ENCODE measurements at places on chromosomes 1 and 21.

GRCh38 chr21:38957575-38958322 is 152.0 kb downstream of the ETS2 start:
- H3K36me3 ChIP-seq: no peaks in the 10 kb centered on the region
- DNase-seq: no peak
- peaks cover 7% of the 10 kb centered on the region for H3K27me3 ChIP-seq
- H3K4me3 ChIP-seq: no peak overlapping the region
- no peak overlapping the region for H3K27ac ChIP-seq

GRCh38 chr1:16464917-16465625 is 24.5 kb downstream of the NECAP2 start:
- H3K27me3 ChIP-seq: no peaks in the 10 kb centered on the region
- no peak overlapping the region for H3K27ac ChIP-seq
- no peaks in the 10 kb centered on the region for H3K4me1 ChIP-seq
- no peak for DNase-seq

- H3K4me1 ChIP-seq: peaks cover 7% of the 10 kb centered on the region
- no peak for DNase-seq
- peaks cover 4% of the 10 kb centered on the region for H3K36me3 ChIP-seq
- no peak overlapping the region for H3K27ac ChIP-seq
Measured at GRCh38 chr1:59410457-59410856, 113.6 kb downstream of the FGGY start.

- no peak for DNase-seq
- peaks cover 3% of the 10 kb centered on the region for H3K27me3 ChIP-seq
- H3K36me3 ChIP-seq: no peaks in the 10 kb centered on the region
- H3K4me1 ChIP-seq: no peaks in the 10 kb centered on the region
Measured at GRCh38 chr1:6951536-6951935, 166.3 kb downstream of the CAMTA1 start.

DNA sequence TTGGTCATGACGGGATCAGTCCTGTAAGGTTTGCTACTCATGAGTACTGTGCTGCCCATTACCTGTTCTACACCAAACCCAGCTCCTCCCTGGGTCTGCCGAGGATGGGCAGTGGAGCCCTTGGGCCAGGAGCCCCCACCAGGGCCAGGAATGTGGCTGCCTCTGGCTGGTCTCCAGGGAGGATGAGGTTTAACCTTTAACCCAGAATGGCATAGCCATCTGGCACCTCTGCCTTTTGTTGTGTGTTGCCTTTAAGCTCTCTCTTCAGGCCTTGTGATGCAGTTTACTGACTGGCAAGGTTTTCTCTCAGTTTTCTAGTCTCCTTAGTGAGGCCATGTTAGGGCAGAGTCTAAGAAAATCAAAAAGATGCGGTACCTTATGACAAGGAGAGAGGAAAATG is 38.6 kb downstream of the SIPA1L2 start:
- no peak overlapping the region for H3K27ac ChIP-seq
- no peaks in the 10 kb centered on the region for H3K36me3 ChIP-seq
- H3K27me3 ChIP-seq: peaks cover 8% of the 10 kb centered on the region
- H3K4me3 ChIP-seq: no peak overlapping the region
- DNase-seq: no peak

Measured in memory B cell (primary cell).